Right lobe of liver (tissue), 6 donors: ENCODE measurements at places on chromosomes 7 and 10. TPM values are rescaled to one million over a fixed set of nuclear protein-coding genes. Genes with fewer than 3 reads are reported as not detected.

- H3K4me1 ChIP-seq: peaks cover 10% of the 10 kb centered on the region
- H3K36me3 ChIP-seq: no peaks in the 10 kb centered on the region
- no peak overlapping the region for H3K27ac ChIP-seq
Measured at GRCh38 chr10:75619635-75620034, 188.2 kb downstream of the LRMDA start.

DNA sequence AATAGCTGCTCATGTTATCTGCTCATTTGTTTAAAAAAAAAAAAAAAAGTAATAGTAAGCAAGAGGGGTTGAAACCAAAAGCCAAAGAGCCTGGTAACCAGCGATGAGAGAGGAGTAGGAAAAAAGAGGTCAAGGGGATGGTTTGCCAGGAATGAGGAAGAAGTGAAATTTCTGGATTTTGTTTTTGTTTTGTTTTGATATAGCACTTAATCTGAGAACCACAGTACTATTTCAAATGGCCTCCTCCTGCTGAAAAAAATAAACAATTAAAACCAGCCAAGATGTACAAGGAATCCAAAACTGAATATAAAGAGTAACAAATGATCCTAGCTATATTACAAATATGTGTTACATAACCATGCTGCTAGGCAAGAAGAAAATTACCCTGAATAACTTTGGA lies 213.1 kb downstream of the FGFR2 start:
- no peak overlapping the region for H3K27ac ChIP-seq
- H3K27me3 ChIP-seq: no peaks in the 10 kb centered on the region
- no peak overlapping the region for H3K4me3 ChIP-seq

DNA sequence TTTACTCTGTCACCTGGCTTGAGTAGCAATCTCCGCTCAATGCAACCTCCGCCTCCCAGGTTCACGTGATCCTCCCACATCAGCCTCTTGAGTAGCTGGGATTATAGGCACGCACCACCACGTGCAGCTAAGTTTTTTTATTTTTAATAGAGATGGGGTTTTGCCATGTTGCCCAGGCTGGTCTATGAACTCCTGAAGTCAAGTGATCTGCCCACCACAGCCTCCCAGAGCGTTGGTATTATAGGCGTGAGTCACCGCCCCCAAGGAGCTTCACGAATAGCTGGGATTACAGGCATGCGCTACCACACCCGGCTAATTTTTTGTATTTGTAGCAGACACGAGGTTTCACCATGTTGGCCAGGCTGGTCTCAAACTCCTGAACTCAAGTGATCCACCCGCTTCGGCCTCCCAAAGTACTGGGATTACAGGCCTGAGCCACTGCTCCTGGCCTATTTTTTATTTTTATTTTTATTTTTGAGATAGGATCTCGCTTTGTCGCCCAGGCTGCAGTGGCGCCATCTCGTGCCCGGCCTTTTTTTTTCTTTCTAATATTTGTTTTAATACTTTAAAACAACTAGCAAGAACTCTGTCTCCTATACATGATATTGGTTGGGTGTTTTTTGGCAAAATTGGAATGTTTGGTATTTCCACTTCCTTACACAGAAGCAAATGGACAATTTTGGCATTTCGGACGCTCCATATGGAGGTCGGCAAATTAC lies 1.1 kb downstream of the EFCAB10 start:
- no peaks in the 10 kb centered on the region for H3K36me3 ChIP-seq
- no peaks in the 10 kb centered on the region for H3K27me3 ChIP-seq
- H3K27ac ChIP-seq: no peak overlapping the region
- peaks cover 7% of the 10 kb centered on the region for H3K4me1 ChIP-seq
- no peak for DNase-seq
- H3K4me3 ChIP-seq: no peak overlapping the region

- no peak for DNase-seq
- no peak overlapping the region for H3K4me3 ChIP-seq
- no peak overlapping the region for H3K27ac ChIP-seq
- no peaks in the 10 kb centered on the region for H3K27me3 ChIP-seq
Measured at GRCh38 chr7:55174856-55175255, 156.0 kb downstream of the EGFR start.

- no peak overlapping the region for H3K27ac ChIP-seq
- H3K4me3 ChIP-seq: no peak overlapping the region
Measured at GRCh38 chr10:132381741-132382140, 15.3 kb upstream of the PWWP2B start.

GRCh38 chr7:85018498-85018897 lies 168.4 kb downstream of the SEMA3D start:
- H3K4me1 ChIP-seq: no peaks in the 10 kb centered on the region
- no peak for DNase-seq
- no peak overlapping the region for H3K27ac ChIP-seq

GRCh38 chr10:133154411-133154810 lies 5.6 kb upstream of the KNDC1 start:
- no peaks in the 10 kb centered on the region for H3K36me3 ChIP-seq
- H3K4me3 ChIP-seq: no peak overlapping the region

- H3K27ac ChIP-seq: no peak overlapping the region
- H3K4me3 ChIP-seq: no peak overlapping the region
- H3K4me1 ChIP-seq: no peaks in the 10 kb centered on the region
- no peak for DNase-seq
Measured at GRCh38 chr7:157627033-157627432, 290.2 kb downstream of the DNAJB6 start.

DNA sequence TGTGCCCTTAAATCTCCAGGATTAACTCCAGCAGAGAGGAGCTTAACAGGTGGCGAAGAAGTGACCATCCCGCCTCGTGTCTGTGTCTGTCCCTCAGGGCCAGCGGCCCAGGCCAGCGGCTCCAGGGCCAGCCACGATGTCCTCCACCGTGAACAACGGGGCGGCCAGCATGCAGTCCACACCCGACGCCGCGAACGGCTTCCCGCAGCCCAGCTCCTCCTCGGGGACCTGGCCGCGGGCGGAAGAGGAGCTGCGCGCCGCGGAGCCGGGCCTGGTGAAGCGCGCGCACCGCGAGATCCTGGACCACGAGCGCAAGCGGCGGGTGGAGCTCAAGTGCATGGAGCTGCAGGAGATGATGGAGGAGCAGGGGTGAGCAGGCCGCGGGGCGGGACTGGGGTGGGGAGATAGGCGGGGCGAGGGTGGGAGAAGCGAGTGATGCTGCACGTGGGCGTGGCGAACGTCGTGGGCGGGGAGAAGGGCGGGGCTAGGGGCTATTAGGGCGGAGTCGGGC lies 33.3 kb downstream of the SRRM3 start:
- no peaks in the 10 kb centered on the region for H3K36me3 ChIP-seq
- peak; percentile 72 for DNase-seq
- no peak overlapping the region for H3K4me3 ChIP-seq
- H3K27me3 ChIP-seq: no peaks in the 10 kb centered on the region
- H3K4me1 ChIP-seq: no peaks in the 10 kb centered on the region

DNA sequence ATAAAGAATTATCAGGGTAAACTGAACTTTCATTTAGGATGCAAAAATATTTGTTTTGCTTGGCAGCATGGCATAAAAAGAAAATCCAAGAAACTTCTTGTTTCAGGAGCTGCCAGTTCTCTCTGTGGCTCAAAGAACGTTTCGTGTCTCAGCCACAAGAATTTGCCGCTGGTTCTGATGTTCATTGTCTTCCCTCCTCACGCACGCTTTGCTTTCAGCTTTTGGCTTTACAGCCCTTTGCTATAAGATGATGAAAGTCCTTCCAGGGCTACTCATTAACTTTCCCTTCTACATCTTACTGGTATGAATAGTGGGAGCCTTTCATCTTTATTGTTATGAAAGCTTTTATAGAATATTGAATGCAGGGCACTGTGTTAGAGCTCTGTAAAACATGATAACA lies 124.7 kb downstream of the BICC1 start:
- no peaks in the 10 kb centered on the region for H3K36me3 ChIP-seq
- no peak for DNase-seq
- H3K4me1 ChIP-seq: no peaks in the 10 kb centered on the region
- no peak overlapping the region for H3K27ac ChIP-seq

- no peaks in the 10 kb centered on the region for H3K4me1 ChIP-seq
- DNase-seq: no peak
- no peaks in the 10 kb centered on the region for H3K36me3 ChIP-seq
- H3K4me3 ChIP-seq: no peak overlapping the region
- no peak overlapping the region for H3K27ac ChIP-seq
- H3K27me3 ChIP-seq: no peaks in the 10 kb centered on the region
Measured at GRCh38 chr10:12588091-12588860, 238.9 kb downstream of the CAMK1D start.

- H3K27me3 ChIP-seq: peaks cover 12% of the 10 kb centered on the region
- DNase-seq: no peak
- no peak overlapping the region for H3K27ac ChIP-seq
- H3K36me3 ChIP-seq: no peaks in the 10 kb centered on the region
- no peaks in the 10 kb centered on the region for H3K4me1 ChIP-seq
- H3K4me3 ChIP-seq: no peak overlapping the region
Measured at GRCh38 chr7:155368894-155369600, 71.4 kb downstream of the INSIG1 start.

GRCh38 chr7:16914771-16915170 lies 33.0 kb upstream of the AGR3 start:
- no peaks in the 10 kb centered on the region for H3K4me1 ChIP-seq
- H3K27ac ChIP-seq: no peak overlapping the region
- no peaks in the 10 kb centered on the region for H3K27me3 ChIP-seq
- H3K4me3 ChIP-seq: no peak overlapping the region

DNA sequence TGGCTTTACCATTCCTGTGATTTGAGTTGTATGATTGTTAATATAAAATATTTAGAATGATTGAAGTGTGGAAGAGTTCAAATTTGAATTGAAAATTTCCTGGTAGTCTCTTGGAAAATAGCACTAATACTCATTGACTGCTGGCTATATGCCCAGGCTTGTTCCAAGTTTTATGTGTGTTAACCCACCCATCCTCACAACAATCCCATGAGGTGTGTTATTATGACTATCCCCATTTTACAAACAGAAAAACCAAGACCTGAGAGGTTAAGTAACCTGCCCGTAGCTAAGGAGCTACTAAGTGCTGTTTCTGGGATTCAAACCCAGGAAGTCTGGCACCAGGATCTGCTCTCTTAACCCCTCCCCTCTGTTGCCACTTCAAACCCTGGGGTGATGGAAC lies 213.9 kb downstream of the CREB5 start:
- H3K27ac ChIP-seq: no peak overlapping the region
- no peak overlapping the region for H3K4me3 ChIP-seq
- no peaks in the 10 kb centered on the region for H3K36me3 ChIP-seq
- DNase-seq: no peak
- no peaks in the 10 kb centered on the region for H3K4me1 ChIP-seq
- H3K27me3 ChIP-seq: no peaks in the 10 kb centered on the region

DNA sequence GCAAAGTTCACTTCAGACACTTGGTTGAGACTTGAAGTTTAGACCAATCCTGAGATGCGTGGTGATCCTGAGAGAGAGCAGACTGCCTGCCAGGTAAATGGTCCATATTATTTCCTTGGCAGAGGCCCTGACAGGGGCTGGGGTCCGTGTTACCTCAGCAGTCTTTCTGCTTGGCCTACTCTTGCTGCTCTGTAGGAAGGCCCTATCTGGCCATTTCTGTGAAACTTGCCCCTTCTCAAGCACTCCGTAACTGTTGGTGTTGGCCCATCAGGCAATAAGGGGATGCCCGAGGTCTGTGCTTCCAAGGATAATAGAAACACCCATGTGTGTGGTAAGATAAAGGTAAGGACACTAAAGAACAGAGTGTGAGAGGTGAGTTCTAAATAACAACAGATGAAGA lies 20.0 kb downstream of the LOXL4 start:
- H3K27me3 ChIP-seq: no peaks in the 10 kb centered on the region
- H3K4me3 ChIP-seq: no peak overlapping the region
- no peak for DNase-seq
- no peak overlapping the region for H3K27ac ChIP-seq
- peaks cover 8% of the 10 kb centered on the region for H3K36me3 ChIP-seq

DNA sequence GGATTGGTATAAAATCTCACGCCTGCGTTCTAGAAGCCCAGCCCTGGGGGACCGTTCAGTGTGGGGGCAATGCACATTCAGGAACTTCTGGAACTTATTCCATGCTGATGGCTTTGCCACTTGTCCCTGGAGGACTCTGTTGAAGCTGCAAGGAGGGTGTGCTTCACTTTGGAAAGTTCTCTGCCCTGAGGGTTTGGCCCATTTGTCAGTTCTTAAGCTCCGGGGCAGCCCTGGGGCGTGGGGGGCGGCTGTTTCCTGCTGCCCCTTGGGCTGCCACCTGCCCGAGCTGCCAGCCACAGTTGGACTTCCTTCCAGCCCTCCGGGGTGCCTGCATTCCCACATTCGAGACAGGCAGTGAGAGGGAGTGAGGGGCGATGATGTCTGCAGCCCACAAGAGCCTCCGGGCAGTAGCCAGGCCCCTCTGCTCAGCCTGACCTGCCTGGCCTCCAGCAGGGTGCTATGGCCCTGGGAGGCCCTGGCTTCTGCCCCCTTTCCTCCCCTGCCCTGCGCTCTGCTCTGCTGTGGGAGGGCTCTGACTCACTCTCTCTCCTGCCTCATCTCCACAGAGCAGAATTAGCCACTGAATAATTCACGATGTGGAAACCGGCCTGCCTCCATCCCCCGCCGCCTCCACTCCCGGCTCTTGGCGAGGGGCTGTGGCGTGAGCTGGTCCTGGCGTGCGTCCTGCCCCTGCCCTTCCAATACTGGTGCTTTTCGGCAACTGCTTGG lies 1.9 kb downstream of the TTYH3 start:
- H3K36me3 ChIP-seq: no peaks in the 10 kb centered on the region

GRCh38 chr10:66752714-66753113 lies 173.1 kb upstream of the LRRTM3 start:
- no peak for DNase-seq
- no peak overlapping the region for H3K4me3 ChIP-seq
- no peak overlapping the region for H3K27ac ChIP-seq
- no peaks in the 10 kb centered on the region for H3K4me1 ChIP-seq
- no peaks in the 10 kb centered on the region for H3K36me3 ChIP-seq

GRCh38 chr10:88158526-88159122 lies 295.2 kb downstream of the PTEN start:
- no peaks in the 10 kb centered on the region for H3K4me1 ChIP-seq
- H3K27ac ChIP-seq: no peak overlapping the region
- H3K4me3 ChIP-seq: no peak overlapping the region
- no peaks in the 10 kb centered on the region for H3K36me3 ChIP-seq
- no peaks in the 10 kb centered on the region for H3K27me3 ChIP-seq

- H3K36me3 ChIP-seq: no peaks in the 10 kb centered on the region
- peak within 1 kb of the TSS; percentile 90 for H3K27ac ChIP-seq
- DNase-seq: peak; percentile 92
- no peaks in the 10 kb centered on the region for H3K27me3 ChIP-seq
- peaks cover 15% of the 10 kb centered on the region for H3K4me1 ChIP-seq
Measured at GRCh38 chr7:122886357-122887081, at the start of gene CADPS2. TSS of gene CADPS2 (minus strand) at chr7:122886460. CDS start at chr7:122886337, 123 bp downstream.

DNA sequence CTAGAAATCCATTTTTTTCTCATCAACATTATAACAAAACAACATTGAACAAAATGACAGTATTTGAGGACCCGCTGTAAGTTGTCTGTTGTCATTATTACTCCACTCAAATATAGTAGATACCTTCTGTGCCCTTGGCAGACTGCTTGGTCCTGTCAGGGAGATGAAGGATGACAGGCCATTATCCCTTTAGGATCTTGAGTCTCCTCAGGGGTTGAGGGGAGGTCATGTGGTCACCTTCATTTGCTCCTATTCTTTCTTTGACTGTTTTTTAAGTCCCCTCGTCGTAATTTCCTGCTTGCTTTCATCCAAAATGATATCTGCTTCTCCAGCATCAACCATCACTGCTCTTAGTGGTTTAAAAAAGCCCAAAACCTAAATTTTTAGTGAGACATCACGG lies 2.6 kb upstream of the PIP4K2A start:
- H3K36me3 ChIP-seq: no peaks in the 10 kb centered on the region
- no peak overlapping the region for H3K27ac ChIP-seq
- no peak for DNase-seq
- no peak overlapping the region for H3K4me3 ChIP-seq
- no peaks in the 10 kb centered on the region for H3K4me1 ChIP-seq

The BMPER gene
- total RNA-seq: 17.1 TPM

The SEMA3A gene
- total RNA-seq: 0.12 TPM

The AOAH gene
- total RNA-seq: 6.5 TPM

The SFTPA2 gene
- total RNA-seq: not detected

The CDNF gene
- total RNA-seq: 3.7 TPM

The LOXL4 gene
- 33.4 TPM for total RNA-seq

The NUTM2A gene
- 0.51 TPM for total RNA-seq

The PON1 gene
- 281 TPM for total RNA-seq
